B cell (primary cell): ENCODE measurements at places on chromosomes 2 and 18. TPM values are rescaled to one million over a fixed set of nuclear protein-coding genes. Genes with fewer than 3 reads are reported as not detected.

The GPR17 gene
- 0.06 TPM in 1 of 2 replicates, not detected in the other for polyA plus RNA-seq

The ANKRD30B gene
- polyA plus RNA-seq: 0.01 TPM in 1 of 2 replicates, not detected in the other

- DNase-seq: no peak
These were observed 192.8 kb upstream of the RAB12 start for GRCh38 chr18:8416212-8417019.

DNA sequence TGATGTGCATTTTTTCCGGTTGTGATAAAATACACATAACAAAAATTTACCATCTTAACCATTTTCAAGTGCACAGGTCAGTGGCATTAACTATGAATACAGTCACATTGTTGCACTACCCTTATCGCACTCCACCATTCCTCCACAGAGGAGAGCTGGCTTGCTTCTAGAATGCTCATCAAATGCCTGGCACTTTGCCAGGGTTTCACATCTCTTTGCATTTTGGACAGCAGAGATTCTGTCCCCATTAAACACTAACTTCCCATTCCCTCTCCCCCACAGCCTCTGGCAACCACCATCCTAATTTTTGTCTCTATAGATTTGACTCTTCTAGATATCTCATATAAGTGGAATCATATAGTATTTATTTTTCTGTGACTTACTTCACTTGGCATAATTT is 165.0 kb downstream of the ASB1 start:
- no peak for DNase-seq

- DNase-seq: peak; percentile 22
These were observed 93.2 kb downstream of the KLF7 start for GRCh38 chr2:207072571-207072970.

GRCh38 chr2:104638190-104638858 is 215.6 kb upstream of the POU3F3 start:
- no peak for DNase-seq
